Thoracic aorta (tissue), 2 donors: ENCODE measurements at places on chromosomes 16 and 17. TPM values are rescaled to one million over a fixed set of nuclear protein-coding genes. Genes with fewer than 3 reads are reported as not detected.

- no peak overlapping the region for H3K27ac ChIP-seq
- no peaks in the 10 kb centered on the region for H3K27me3 ChIP-seq
- no peaks in the 10 kb centered on the region for H3K4me1 ChIP-seq
- no peak for DNase-seq
- no peaks in the 10 kb centered on the region for H3K36me3 ChIP-seq
These were observed 541.9 kb downstream of the TMEM114 start for GRCh38 chr16:8048433-8048832.

GRCh38 chr17:21272250-21272649 lies 12.3 kb upstream of the MAP2K3 start:
- no peak for DNase-seq
- no peaks in the 10 kb centered on the region for H3K27me3 ChIP-seq
- H3K36me3 ChIP-seq: no peaks in the 10 kb centered on the region
- no peak overlapping the region for H3K27ac ChIP-seq
- no peak overlapping the region for H3K4me3 ChIP-seq

- H3K4me1 ChIP-seq: peaks cover 10% of the 10 kb centered on the region
- no peak overlapping the region for H3K4me3 ChIP-seq
- no peak for DNase-seq
- H3K27ac ChIP-seq: no peak overlapping the region
- H3K36me3 ChIP-seq: no peaks in the 10 kb centered on the region
These were observed 4.6 kb upstream of the PMP22 start for GRCh38 chr17:15269780-15270089.

- peak overlapping the region; percentile 43 for H3K27ac ChIP-seq
- DNase-seq: no peak
- H3K4me1 ChIP-seq: peaks cover 35% of the 10 kb centered on the region
These were observed 803 bp upstream of the TLCD2 start for GRCh38 chr17:1710807-1711553.

The KRT32 gene
- total RNA-seq: not detected

The NEUROD2 gene
- not detected for total RNA-seq

The WFDC1 gene
- total RNA-seq: 4.6 TPM

The OSGIN1 gene
- total RNA-seq: 3.7 TPM
